Left kidney (tissue), 8 donors: ENCODE measurements at places on chromosomes 2 and 18. TPM values are rescaled to one million over a fixed set of nuclear protein-coding genes. Genes with fewer than 3 reads are reported as not detected.

SERPINB3 gene
- 0.12 TPM for polyA plus RNA-seq

SPR gene
- 8.5 TPM for polyA plus RNA-seq

ANTXR1 gene
- polyA plus RNA-seq, result 82.4 TPM

DYNAP gene
- polyA plus RNA-seq, result 0.08 TPM

RGPD5 gene
- 22.1 TPM for polyA plus RNA-seq

DNA sequence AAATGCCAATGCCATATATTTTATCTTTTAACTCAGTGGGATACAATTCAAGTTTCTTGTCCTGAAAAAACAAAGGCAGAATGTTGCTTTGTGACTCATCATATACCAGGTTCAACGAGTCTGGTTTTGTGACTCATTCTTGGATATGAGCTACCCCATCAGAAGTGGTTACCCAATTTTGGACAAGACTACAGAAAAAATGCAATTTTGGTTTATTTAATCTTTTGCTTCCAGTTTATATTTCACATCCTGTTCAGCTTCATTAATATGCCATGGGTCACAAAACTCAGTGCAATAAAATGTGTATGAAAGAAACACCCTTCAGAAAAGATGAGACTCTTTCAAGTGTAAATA lies 25.0 kb downstream of the FN1 start:
- DNase-seq, result no peak

GCG gene
- not detected for polyA plus RNA-seq

DNA sequence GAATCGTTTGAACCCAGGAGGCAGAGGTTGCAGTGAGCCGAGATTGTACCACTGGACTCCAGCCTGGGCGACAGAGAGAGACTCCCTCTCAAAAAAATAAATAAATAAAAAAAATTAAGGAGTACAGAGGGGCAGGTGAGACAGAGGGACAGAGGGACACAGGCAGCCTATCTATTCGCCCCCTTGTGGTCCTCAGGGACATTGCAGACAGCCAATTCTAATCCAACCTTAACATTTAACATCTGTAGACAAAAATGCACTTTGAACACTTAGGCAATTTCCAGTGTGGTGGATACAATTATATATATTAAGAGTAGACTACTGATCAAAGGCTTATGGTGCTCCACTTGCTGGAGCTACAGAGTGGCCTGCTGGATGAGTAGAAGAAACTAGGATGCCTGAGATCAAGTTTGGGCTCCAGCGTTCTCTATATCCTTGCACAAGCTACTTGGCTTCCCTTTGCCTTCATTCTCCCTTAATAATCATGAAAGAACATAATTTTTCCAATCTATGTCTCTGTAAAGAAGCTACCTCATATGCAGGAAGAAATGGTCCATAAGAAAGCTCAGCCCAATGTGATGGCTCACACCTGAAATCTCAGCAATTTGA lies 8.2 kb upstream of the SMARCAL1 start:
- DNase-seq, result peak; percentile 5

- no peak for DNase-seq
Measured at GRCh38 chr2:26941486-26941885, 29.0 kb upstream of the MAPRE3 start.

DNA sequence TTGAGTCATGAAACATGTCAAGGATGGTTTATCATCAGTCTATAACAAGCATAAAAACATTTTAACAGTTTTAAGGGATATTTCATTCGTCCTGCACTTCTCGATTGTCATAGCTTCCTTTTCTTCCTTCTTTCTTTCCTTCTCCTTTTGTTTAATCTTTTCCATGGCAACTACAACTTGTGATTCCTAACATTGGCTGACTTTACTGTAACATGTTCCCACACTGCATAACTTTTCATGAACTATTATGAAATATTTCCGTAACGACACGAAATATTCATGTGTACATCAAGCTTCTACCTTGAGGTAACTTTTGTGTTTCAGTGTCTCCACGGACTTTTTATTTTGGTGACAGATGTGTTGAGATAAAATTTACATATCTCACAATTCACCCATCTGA lies 134.4 kb downstream of the ACTR3 start:
- no peak for DNase-seq

GRCh38 chr2:46439582-46439981 lies 39.8 kb upstream of the TMEM247 start:
- DNase-seq, result no peak

CTAGE1 gene
- 0.05 TPM for polyA plus RNA-seq

SULT1C4 gene
- polyA plus RNA-seq, result 51.7 TPM

KCNG2 gene
- polyA plus RNA-seq, result 0.13 TPM

DNA sequence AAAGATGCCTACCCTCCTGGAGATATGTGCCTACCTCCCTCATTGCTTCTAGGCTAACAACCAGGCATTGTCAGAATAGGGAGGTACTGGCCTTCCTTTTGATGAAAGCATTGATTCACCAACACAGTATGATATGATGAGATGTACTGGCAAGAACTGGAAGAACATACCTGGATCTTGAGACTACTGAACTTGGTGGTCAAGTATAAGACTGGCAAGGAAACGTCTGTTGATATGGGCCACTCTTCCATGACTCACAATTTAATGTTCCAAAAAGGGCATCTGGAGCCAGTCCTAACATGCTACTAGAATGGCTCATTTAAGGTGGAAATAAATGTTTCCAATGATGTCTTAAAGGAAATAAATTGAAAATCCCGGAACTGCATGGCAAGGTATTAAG lies 18.1 kb downstream of the DTNB start:
- no peak for DNase-seq

DNA sequence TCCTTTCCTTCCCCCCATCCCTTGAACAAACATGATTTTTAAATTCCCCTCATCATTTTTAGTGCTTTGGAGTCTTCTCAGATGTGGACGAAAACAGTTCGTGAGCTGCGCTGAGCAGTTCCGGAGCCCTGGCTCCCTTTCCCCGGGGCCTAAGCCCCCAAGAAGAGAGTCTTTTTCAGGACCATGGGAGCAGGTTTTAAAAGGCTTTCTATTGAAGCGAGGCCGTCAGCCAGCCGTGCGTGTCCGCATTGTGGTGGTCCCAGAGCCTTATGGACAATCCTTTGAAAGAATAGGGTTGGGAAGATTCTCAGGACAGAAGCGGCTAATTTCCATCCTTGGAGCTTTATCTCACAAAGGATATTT lies 290.7 kb downstream of the SOX11 start:
- peak; percentile 29 for DNase-seq

DNA sequence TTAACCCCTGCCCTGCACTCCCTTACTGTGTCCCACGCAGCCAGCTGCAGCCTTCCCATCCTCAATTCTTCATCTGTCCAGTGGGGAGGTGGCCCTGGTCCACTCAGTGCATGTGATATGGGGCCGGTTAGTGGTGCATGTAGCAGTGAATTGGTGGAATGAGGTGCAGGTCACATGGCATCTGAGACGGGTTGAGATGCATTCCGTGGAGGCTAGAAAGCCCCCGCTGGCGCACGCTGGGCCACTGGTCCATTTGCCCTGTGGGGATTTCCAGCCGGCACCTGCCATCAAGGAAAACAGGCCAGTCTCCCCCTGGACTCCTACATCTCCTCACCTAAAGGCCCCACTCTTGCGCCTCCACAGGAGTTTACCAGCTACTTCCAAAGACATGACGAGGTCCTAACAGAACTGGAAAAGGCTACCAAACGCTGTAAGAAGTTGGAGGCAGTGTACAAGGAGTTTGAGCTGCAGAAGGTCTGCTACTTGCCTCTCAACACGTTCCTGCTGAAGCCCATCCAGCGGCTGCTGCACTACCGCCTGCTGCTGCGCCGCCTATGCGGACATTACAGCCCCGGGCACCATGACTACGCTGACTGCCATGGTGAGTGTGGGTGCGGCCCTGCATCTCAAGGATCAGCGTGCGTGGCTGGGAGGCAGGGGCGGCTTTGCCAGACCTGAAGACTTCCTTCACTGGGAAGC lies 40.5 kb downstream of the STK25 start:
- no peak for DNase-seq

- no peak for DNase-seq
Measured at GRCh38 chr2:142742371-142743214, 134.9 kb upstream of the KYNU start.

DNA sequence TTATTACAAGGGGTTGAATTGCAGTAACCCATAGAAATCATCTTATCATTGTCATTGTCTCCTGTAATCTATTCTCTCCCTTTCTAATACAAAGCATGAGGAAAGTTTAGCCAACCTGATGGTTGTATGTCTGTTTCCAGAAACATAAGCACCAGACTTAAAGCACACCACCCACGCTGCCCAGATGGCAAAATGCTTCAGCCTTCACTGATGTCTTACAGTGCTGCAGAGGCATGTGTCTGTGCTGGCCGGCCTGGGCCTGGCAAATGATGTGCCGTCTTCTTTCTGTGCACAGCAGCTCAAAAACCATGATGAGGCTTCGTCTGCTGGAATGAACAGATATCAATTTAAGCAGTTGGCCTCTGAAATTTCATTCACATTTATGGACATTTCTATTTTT lies 443.0 kb upstream of the RGPD4 start:
- no peak for DNase-seq

GRCh38 chr2:195520671-195521155 lies 136.3 kb upstream of the SLC39A10 start:
- peak; percentile 5 for DNase-seq

DUSP2 gene
- polyA plus RNA-seq, result 2.4 TPM

DNA sequence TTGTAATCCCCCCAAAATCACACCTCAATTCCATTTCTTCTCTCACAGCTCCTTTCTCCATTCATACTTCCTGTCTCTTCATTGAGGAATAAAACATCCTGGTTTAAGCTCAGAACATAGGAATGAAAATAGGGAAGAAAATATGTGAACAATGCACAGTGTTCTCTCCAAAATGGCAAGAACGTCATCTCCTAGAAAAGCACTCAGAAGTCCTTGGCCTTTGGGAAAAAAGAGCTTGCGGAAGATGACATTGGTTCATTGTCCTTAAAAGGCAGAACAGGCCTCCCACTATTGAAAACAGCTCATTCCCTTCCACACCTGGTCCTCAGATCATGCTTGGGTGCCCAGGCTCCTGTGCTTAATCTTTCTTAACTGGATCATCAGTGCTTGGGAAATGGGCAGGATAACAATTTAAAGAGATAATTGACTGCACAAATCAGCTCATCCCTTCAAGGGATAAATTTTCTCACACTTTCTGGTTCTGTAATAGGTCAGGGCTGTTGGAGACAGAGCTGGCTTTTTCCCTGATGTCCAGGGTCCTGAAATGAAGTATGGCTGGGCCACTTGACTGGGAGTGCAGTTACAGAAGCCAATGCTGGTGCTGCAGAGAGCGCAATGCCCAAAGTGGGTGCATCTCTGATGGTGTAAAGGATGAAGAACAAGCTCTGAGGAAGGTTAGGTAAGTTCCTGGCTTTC lies 69.2 kb downstream of the MARCHF4 start:
- no peak for DNase-seq
